ENCODE measurements at places on chromosomes 7 and 10. TPM values are rescaled to one million over a fixed set of nuclear protein-coding genes. Genes with fewer than 3 reads are reported as not detected.

Gene AKR1C4
- not detected for total RNA-seq

Gene LRRC61
- 13.7 TPM for total RNA-seq

- no peaks in the 10 kb centered on the region for H3K36me3 ChIP-seq
- H3K4me3 ChIP-seq: no peak overlapping the region
- no peak overlapping the region for H3K27ac ChIP-seq
- no peaks in the 10 kb centered on the region for H3K27me3 ChIP-seq
Measured at GRCh38 chr10:127243490-127244272, 47.3 kb upstream of the INSYN2A start.

- no peak for DNase-seq
- H3K4me3 ChIP-seq: no peak overlapping the region
- H3K36me3 ChIP-seq: no peaks in the 10 kb centered on the region
- no peaks in the 10 kb centered on the region for H3K27me3 ChIP-seq
- H3K27ac ChIP-seq: no peak overlapping the region
Measured at GRCh38 chr10:54958844-54959243, 157.8 kb upstream of the PCDH15 start.

Gene PRF1
- total RNA-seq: 1,641 TPM

- no peak overlapping the region for H3K4me3 ChIP-seq
- DNase-seq: no peak
- H3K27me3 ChIP-seq: no peaks in the 10 kb centered on the region
- no peaks in the 10 kb centered on the region for H3K4me1 ChIP-seq
- no peak overlapping the region for H3K27ac ChIP-seq
Measured at GRCh38 chr7:70093205-70093904, 495.1 kb downstream of the AUTS2 start.

Gene SORCS1
- not detected for total RNA-seq

All from natural killer cell (primary cell).